Upper lobe of left lung (tissue), 6 donors: ENCODE measurements at places on chromosomes 1 and 21. TPM values are rescaled to one million over a fixed set of nuclear protein-coding genes. Genes with fewer than 3 reads are reported as not detected.

Gene FMO5
- total RNA-seq = 105 TPM

Gene RASSF5
- total RNA-seq = 50.3 TPM

Gene SLAMF6
- 3.5 TPM for total RNA-seq

Gene SUSD4
- total RNA-seq = 3.3 TPM

Gene AADACL4
- total RNA-seq = not detected

Gene F13B
- total RNA-seq = not detected

Gene FCRL2
- 3.1 TPM for total RNA-seq

Gene KPRP
- not detected for total RNA-seq

Gene LIPI
- not detected for total RNA-seq

Gene MYOC
- 1.7 TPM for total RNA-seq

Gene THEMIS2
- 216 TPM for total RNA-seq

Gene MROH9
- total RNA-seq = 0.67 TPM

Gene GPA33
- total RNA-seq = 4.3 TPM

Gene SLC44A5
- 0.15 TPM for total RNA-seq

Gene LCE3D
- not detected for total RNA-seq

Gene LPAR3
- total RNA-seq = 4.3 TPM

Gene FAM163A
- not detected for total RNA-seq

Gene FCER1G
- 75.4 TPM for total RNA-seq

Gene ORC1
- 0.94 TPM for total RNA-seq

Gene DSTYK
- total RNA-seq = 15.7 TPM

Gene HSD3B1
- total RNA-seq = not detected

Gene TBCE
- 21.4 TPM for total RNA-seq

Gene ZNF281
- total RNA-seq = 18.9 TPM

Gene TMEM61
- 2.3 TPM for total RNA-seq

Gene DAP3
- total RNA-seq = 233 TPM

Gene SPATA1
- total RNA-seq = 1.7 TPM

Gene MPL
- 0.24 TPM for total RNA-seq

Gene SPATA46
- total RNA-seq = not detected

Gene PLD5
- 0.49 TPM for total RNA-seq

Gene CADM3
- total RNA-seq = 3.5 TPM

Gene CYYR1
- 21.4 TPM for total RNA-seq
